ENCODE measurements at places on chromosomes 7 and 10. TPM values are rescaled to one million over a fixed set of nuclear protein-coding genes. Genes with fewer than 3 reads are reported as not detected.

Gene EEPD1
- 8.8 TPM for total RNA-seq

Gene PTF1A
- total RNA-seq: not detected

Gene KRIT1
- total RNA-seq: 43.5 TPM

Gene SPDYE5
- total RNA-seq: not detected

Gene LRIT1
- not detected for total RNA-seq

Gene NUTM2A
- total RNA-seq: 1.5 TPM

Gene TMEM273
- total RNA-seq: 1.2 TPM

Measured in hepatocyte (in vitro differentiated cells).